HCT116 (cell line): ENCODE measurements at places on chromosomes 1 and 21.

DNA sequence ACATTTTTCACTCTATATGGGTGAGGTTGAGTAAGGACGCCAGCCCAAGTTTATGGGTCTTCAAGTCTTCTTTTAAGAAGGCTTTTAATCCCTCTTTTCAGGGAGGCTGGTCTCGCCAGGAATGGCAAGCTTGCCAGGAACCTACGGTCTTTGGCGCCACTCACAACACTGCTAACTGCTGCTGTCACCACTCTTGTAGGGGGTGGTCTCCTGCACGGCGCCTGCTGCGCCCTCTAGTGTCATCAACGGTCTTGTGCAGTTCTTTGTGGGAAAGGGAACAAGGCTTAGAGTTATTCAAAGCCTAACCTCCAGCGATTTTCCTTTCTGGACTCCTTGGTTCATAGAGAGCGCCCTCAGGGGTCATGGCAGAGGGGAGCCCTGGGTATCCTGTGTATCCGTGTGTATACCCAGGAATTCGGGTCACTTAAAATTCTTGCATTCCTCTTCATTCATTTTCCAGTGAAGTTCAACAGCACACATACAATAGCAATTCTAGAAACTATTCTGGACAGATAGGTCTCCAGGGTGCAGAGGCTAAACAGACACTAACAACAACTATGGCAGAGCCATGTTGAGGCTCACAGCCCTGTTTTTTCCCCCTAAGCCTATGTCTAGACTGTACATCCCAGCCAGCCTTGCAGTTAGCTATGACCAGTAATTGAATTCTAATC lies 392.8 kb upstream of the CAMK1G start:
- H3K27me3 ChIP-seq = no peaks in the 10 kb centered on the region
- no peaks in the 10 kb centered on the region for H3K4me1 ChIP-seq

GRCh38 chr21:38112219-38112789 lies 144.5 kb upstream of the KCNJ15 start:
- no peak for DNase-seq
- H3K27ac ChIP-seq = no peak overlapping the region
- no peaks in the 10 kb centered on the region for H3K4me1 ChIP-seq
- H3K27me3 ChIP-seq = no peaks in the 10 kb centered on the region

GRCh38 chr21:45152265-45152746 lies 77.9 kb downstream of the ADARB1 start:
- H3K4me1 ChIP-seq = peaks cover 18% of the 10 kb centered on the region
- H3K4me3 ChIP-seq = no peak overlapping the region
- no peaks in the 10 kb centered on the region for H3K27me3 ChIP-seq
- H3K27ac ChIP-seq = no peak overlapping the region

- H3K4me3 ChIP-seq = no peak overlapping the region
- H3K27me3 ChIP-seq = no peaks in the 10 kb centered on the region
- no peak for DNase-seq
- no peaks in the 10 kb centered on the region for H3K4me1 ChIP-seq
Observed at GRCh38 chr21:32800056-32800455, 28.5 kb upstream of the PAXBP1 start.

GRCh38 chr1:245051349-245052221 lies 103.2 kb upstream of the KIF26B start:
- DNase-seq = no peak
- H3K4me1 ChIP-seq = no peaks in the 10 kb centered on the region

DNA sequence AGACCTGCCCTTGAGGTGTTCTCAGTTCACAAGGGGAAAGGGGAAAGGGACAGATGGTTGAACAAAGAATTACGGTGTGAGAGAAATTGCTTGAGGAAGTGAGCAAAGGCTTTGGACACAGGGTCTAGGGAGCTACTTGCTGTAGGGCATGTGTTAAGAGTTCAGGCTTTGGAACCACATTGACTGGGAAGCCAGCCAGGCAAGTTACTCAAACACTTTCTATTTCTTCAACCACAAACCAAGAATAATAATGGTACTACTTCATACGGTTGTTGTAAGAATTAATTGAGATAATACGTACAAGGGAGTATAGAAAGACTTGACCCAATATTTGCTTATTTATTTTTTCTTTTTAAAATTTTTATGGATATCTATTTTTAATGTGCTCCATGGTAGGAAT lies 26.6 kb downstream of the AK4 start:
- no peaks in the 10 kb centered on the region for H3K36me3 ChIP-seq
- H3K27me3 ChIP-seq = no peaks in the 10 kb centered on the region
- H3K4me1 ChIP-seq = peaks cover 81% of the 10 kb centered on the region
- DNase-seq = peak; percentile 70
- peak overlapping the region; percentile 35; the same call in 1 of the 2 replicates for H3K27ac ChIP-seq

- no peaks in the 10 kb centered on the region for H3K36me3 ChIP-seq
- H3K4me3 ChIP-seq = no peak overlapping the region
- no peak for DNase-seq
- no peak overlapping the region for H3K27ac ChIP-seq
- H3K4me1 ChIP-seq = no peaks in the 10 kb centered on the region; the same call in 1 of the 2 replicates
- H3K27me3 ChIP-seq = no peaks in the 10 kb centered on the region
Observed at GRCh38 chr1:31991182-31991581, 22.5 kb upstream of the KHDRBS1 start.

DNA sequence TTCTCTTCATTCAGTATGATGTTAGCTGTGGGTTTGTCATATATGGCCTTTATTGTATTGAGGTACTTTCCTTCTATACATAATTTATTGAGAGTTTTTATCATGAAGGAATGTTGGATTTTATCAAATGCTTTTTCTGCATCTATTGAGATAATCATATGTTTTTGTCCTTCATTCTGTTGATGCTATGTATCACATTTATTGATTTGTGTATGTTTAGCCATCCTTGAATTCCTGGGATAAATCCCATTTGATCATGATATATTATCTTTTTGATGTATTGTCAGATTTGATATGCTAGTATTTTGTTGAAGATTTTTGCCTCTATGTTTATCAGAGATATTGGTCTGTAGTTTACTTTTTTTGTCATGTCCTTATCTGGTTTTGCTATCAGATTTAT lies 20.9 kb upstream of the GPR161 start:
- H3K4me3 ChIP-seq = no peak overlapping the region
- H3K27me3 ChIP-seq = no peaks in the 10 kb centered on the region
- H3K4me1 ChIP-seq = no peaks in the 10 kb centered on the region

- no peaks in the 10 kb centered on the region for H3K36me3 ChIP-seq
- DNase-seq = no peak
- no peak overlapping the region for H3K27ac ChIP-seq
- H3K4me3 ChIP-seq = no peak overlapping the region
Observed at GRCh38 chr1:209382231-209383100, 201.0 kb upstream of the CAMK1G start.

DNA sequence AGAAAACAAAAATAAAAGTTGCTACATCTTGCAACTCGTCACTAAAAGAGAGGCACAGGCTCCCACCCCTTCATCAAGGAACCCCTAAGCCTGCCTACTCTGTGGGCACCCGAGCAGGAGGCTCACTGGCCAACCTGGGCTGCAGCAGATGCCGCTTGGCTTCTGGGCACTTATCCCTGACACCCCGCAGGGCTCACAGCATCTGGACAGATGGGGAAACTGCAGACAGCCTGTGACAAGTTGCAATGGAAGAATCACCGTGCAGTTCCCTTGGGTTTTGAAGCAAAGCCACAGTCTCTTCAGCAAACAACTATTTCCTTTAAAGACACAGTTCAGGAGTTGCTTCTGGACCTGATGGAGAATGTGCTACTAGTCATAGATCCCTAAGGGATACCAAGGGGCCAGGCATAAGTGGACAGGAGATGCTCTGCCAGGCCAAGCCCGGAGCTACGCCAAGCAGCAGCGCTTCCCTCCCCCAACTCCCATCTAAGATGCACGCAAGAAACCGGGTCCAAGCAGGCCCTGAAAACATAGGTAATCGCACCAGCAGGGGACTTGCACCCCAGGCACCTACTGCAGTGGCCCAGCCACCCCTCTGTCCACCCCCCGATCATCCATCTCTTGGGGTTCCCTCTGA lies 170.6 kb downstream of the NPHP4 start:
- no peaks in the 10 kb centered on the region for H3K36me3 ChIP-seq
- no peak overlapping the region for H3K27ac ChIP-seq
- no peak for DNase-seq

DNA sequence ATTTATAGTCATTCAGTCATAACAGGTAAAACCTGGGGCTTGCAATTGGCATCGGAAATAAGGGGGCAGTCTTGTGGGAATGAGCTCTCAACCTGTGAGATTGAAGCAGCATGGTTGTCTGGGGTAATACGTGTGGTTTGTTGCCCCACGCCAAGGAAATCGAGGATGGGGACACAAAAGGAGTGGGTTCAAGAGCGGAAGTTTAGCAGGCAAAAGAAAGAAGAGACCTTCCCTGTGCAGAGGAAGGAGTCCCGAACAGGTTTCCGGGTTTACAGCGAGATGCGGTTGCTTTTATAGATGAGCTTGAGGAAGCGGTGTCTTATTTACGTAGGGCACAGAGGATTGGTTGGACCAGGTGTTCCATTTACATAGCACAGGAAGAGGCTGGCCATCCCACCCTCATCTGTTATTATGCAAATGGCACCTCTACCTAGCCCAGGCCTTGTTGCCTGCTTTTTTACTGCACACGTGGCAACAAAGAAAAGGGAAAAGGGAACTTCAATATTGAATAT lies 37.3 kb downstream of the IFNAR1 start:
- H3K27ac ChIP-seq = no peak overlapping the region
- H3K4me3 ChIP-seq = no peak overlapping the region
- H3K27me3 ChIP-seq = no peaks in the 10 kb centered on the region
- H3K4me1 ChIP-seq = peaks cover 15% of the 10 kb centered on the region
- H3K36me3 ChIP-seq = no peaks in the 10 kb centered on the region
- no peak for DNase-seq

DNA sequence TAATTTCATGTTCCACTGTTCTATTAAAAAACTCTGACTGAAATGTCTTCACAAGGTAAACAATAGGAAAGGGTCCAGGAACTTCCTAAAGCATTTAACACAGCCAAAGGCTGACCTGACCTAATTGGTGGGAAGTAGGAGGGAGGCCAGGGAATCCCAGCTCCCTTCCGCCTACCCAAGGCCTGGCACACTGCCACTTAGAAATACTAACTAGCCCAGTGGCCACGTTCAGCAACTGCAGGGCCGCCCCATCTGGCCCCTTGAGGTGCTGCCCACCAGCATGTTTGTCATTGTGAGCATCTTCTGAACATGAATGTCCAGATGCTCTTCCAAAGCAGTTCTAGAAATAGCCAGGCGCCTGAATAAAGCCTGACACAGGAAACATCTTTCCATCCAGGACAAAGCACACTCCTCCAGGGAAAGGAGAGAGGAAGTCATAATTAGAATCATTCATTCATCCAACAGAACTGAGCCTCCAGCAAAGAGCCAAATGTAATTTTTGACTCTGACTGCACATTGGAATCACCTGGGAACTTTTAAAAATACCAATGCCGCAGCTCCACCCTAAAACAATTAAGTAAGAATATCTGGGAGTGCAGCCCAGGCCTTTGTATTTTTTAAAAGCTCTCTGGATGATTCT lies 44.6 kb upstream of the BCL9 start:
- peak; percentile 19 for DNase-seq
- H3K36me3 ChIP-seq = no peaks in the 10 kb centered on the region
- H3K27ac ChIP-seq = no peak overlapping the region

DNA sequence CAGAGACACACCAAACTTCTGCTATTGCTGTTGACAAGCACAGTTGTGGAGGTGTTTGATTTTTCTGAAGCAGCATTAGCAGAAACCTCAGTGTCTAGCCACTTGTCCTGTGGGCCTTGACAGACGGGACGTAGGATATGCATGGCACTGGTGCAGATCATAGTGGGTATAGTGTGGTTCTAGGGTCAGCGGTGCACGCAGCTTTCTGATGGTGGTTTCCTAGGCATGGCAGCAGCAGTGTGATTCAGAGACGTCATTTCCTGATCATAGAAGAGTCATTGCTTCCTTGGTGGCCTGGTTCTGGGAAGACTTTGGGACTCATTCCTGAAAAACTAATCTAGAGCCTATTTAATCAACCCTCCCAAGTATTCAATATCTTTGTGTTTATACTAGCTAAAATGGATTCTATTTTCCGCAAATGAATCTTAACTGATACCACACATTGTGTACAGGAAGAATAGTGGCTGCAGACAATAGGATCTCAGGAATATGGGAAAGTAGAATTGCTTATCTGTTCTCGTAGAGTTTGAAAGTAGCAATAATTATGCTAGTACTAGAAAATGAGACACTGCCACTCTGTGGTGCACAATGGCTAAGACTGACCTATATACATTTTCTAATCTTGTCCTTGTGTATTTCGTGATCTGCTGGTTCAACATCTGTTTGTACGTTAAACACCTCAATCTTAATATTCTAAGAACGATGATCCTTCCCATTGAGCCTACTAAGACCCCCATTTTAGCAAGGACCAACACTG lies 2.8 kb upstream of the USP1 start:
- no peak for DNase-seq
- H3K4me1 ChIP-seq = peaks cover 21% of the 10 kb centered on the region

DNA sequence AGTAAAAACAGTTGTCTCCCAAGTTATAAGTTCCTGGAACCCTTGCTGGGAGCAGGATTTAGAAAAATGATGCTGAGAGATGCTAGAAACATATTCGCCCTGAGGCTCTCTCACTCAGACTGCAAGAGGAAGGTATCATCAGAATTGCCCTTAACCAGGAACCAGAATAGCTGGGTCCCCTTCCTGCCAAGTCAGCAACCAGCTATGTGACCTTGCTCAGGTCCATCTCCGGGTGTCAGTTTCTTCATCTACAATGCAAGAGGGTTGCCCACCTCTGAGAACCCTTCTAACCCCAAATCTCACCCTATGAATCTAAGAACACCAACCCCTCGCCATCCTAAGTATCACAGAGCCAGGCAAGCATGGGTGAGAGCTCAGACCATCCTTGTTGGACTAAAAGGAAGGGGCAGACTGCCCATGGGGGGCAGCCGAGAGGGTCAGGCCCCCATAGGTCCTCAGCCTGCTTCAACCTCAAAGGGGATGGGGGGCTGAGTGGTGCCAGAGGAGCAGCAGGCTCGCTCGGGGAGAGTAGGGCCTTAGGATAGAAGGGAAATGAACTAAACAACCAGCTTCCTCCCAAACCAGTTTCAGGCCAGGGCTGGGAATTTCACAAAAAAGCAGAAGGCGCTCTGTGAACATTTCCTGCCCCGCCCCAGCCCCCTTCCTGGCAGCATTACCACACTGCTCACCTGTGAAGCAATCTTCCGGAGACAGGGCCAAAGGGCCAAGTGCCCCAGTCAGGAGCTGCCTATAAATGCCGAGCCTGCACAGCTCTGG lies 390 bp upstream of the S100A9 start:
- no peaks in the 10 kb centered on the region; the same call in 1 of the 2 replicates for H3K4me1 ChIP-seq
- DNase-seq = no peak
- no peak overlapping the region for H3K27ac ChIP-seq
- no peaks in the 10 kb centered on the region for H3K36me3 ChIP-seq
- no peak overlapping the region for H3K4me3 ChIP-seq

DNA sequence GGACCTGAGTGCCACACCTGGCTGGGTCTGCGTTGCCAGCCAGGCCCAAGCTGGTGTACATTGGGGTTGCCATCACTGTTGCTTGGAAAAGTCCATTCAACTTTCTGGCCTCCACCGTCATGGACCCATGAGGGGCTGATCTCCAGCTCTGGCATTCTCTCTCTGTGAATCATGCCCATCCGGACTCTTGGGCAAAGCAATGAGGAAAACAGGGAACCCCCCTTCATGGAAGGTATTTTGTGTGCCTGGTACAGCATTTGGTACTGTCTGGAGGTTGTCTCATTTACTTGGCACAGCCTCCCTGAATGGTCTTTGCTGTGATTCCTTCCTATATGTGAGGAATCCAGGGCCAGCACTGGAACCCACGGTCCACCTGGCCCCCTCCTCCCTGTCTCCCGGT lies 99.4 kb downstream of the FOXD2 start:
- DNase-seq = no peak
- H3K27ac ChIP-seq = no peak overlapping the region
- H3K36me3 ChIP-seq = no peaks in the 10 kb centered on the region
- H3K4me1 ChIP-seq = no peaks in the 10 kb centered on the region

- H3K27me3 ChIP-seq = no peaks in the 10 kb centered on the region
- H3K27ac ChIP-seq = no peak overlapping the region
- peaks cover 8% of the 10 kb centered on the region; the same call in 1 of the 2 replicates for H3K4me1 ChIP-seq
- H3K4me3 ChIP-seq = no peak overlapping the region
Observed at GRCh38 chr1:183226361-183226760, 40.3 kb downstream of the LAMC2 start.
